Mononuclear cell (primary cell): ENCODE measurements at places on chromosomes 1 and 21. TPM values are rescaled to one million over a fixed set of nuclear protein-coding genes. Genes with fewer than 3 reads are reported as not detected.

The SERTAD4 gene
- total RNA-seq, result under 0.01 TPM

The FMO1 gene
- total RNA-seq, result not detected

The IFNLR1 gene
- total RNA-seq, result 1.6 TPM

The NR5A2 gene
- not detected for total RNA-seq

The GPATCH3 gene
- total RNA-seq, result 11.8 TPM
